Breast epithelium (tissue), 4 donors: ENCODE measurements at places on chromosomes 4 and X. TPM values are rescaled to one million over a fixed set of nuclear protein-coding genes. Genes with fewer than 3 reads are reported as not detected.

Gene VCX3B
- total RNA-seq: not detected

Gene PRPS2
- total RNA-seq: 25.9 TPM

Gene VCX
- total RNA-seq: not detected

Gene CCDC120
- 6.3 TPM for total RNA-seq

Gene FHIP1A
- total RNA-seq: 22.3 TPM

Gene PCSK1N
- 1.4 TPM for total RNA-seq

Gene F8
- 16.1 TPM for total RNA-seq

Gene ANXA10
- total RNA-seq: not detected

Gene TMSB15A
- total RNA-seq: 1.6 TPM

Gene SPANXD
- total RNA-seq: not detected

Gene CNKSR2
- 5.4 TPM for total RNA-seq

Gene FAM53A
- 7.2 TPM for total RNA-seq

Gene GPR34
- 18.0 TPM for total RNA-seq

Gene PARM1
- 41.1 TPM for total RNA-seq

Gene UNC5C
- 20.9 TPM for total RNA-seq

Gene LRRC66
- total RNA-seq: 0.29 TPM

Gene PAGE5
- not detected for total RNA-seq

Gene ARAF
- total RNA-seq: 30.6 TPM

Gene ANKRD50
- 14.6 TPM for total RNA-seq

Gene SPATA4
- not detected for total RNA-seq

Gene ZFP42
- not detected for total RNA-seq

Gene RIPPLY1
- not detected for total RNA-seq

Gene OTUD5
- total RNA-seq: 37.9 TPM

Gene SPARCL1
- 371 TPM for total RNA-seq

Gene GYPE
- total RNA-seq: 0.29 TPM

Gene S100G
- total RNA-seq: not detected

Gene SMPX
- not detected for total RNA-seq

Gene PPP2R2C
- total RNA-seq: 0.44 TPM

Gene ZNF630
- 6.6 TPM for total RNA-seq

Gene TLR1
- total RNA-seq: 18.7 TPM

Gene CLCN5
- 5.0 TPM for total RNA-seq

Gene FMR1
- total RNA-seq: 38.7 TPM

Gene SERTM2
- total RNA-seq: 1.6 TPM

Gene RADX
- 3.8 TPM for total RNA-seq
